ENCODE measurements at places on chromosomes 16 and 17.

- no peak for DNase-seq
These were observed 2.4 kb upstream of the B9D1 start for GRCh38 chr17:19364699-19365498.

DNA sequence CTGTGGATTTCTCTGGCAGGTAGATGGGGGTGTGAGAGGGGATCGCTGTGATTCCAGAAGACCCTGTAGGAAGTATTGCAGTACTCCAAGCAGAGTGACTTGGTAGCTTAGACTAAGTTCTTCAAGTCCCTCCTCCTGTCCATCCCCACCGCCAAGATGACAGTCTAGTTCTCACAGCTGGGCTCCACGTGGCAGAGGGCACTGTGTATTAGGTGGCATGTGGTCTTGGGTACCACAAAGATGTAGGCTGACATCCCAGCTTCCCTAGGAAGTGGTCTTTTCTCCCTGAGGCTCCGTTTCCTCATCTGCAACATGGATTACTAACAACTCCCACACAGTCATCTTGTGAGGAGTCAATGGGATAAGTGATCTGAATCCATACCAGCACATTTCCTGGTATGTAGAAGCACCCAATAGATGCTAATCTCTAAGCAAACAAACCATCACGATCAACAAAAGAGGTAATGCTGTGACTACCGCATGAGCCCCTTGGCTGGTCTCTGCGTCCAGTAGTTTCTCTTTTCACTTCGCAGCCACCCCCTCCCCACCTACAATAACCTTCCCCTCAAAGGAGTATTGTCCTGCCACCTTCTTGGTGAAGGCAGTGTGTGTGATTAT is 349.1 kb upstream of the EEF2KMT start:
- no peak for DNase-seq

- no peak for DNase-seq
These were observed 1.2 kb upstream of the BLTP2 start for GRCh38 chr17:28646039-28646754.

DNA sequence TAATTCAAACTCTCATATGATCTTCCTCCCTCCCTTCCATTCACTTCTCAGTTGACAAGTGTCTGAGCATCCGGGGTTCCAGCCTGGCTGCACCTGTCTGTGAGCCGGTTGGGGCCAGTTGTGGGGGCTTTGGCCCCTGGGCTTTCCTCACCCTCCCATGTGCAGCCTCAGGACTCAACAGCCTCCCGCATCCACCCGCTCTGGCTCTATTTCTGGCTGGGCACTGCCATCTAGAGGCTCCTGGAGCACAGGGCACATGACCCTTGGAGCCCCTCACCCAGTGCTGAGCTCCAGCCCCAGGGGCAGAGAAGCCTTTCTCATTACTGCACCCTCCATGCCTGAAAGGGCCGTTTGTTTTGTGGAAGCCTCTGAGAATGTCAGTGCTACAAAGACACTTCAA is 43.3 kb downstream of the HAPSTR1 start:
- peak; percentile 55 for DNase-seq

- DNase-seq: no peak
These were observed 228.5 kb downstream of the CCDC182 start for GRCh38 chr17:57516290-57517230.

GRCh38 chr16:425740-426114 is 278 bp downstream of the RAB11FIP3 start:
- DNase-seq: no peak

DNA sequence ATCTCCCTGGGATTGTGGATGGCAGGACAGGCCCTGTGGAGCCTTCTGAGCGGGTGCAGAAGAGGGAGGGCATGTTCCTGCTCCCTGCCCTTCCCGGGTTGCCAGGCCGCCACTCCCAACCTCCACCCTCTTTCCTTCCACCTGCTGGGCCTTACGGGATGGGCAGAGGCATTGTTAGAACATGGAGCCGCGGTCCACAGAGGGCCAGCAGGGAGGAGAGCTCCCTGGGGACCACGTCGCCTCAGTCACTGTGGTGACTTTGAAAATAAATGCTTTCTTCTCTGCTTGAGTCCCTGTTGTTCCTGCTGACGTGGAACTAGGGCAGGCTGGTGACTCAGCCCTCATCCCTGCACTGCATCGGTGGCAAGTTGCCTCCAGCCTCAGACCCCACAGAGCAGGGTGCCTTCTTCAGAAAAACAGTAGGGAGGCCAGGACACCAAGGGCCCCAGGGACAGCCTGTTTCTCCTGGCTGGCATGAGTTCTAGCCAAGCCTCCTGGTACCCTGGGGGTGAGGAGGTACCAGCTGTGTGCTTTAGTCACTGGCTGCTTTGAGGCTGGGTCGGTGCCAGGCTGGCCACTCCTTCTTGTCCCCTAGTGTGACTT is 224.9 kb downstream of the SEC14L1 start:
- DNase-seq: no peak

DNA sequence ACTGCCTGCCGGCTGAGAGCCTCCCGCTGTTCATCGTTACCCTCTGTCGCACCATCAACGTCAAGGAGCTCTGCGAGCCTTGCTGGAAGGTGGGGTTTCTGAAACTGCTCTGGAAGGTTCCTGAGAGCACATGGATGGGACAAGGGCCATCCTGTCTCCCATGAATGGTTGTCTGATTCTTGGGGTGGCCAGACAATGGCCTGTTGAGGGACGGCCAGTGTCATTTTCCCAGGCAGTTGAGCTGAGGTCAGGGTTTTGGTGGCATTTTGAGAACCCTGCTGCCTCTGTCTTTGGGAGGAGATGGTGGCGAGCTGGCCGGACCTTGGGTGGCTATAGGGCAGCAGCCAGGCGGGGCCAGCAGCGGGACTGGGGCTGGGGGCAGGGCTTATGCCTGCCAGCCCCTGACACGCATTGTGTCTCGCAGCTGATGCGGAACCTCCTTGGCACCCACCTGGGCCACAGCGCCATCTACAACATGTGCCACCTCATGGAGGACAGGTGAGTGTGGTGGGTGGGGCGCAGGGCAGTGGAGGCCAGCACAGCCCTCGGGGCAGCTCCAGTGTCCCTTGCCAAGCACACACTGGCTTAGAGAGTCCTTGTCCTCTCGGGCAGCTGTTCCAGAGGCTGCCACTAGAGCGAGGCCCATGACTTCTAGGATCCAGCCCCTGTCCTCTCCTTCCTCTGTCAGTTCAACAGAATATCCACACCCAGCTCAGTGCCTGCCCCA is 9.1 kb downstream of the TSC2 start:
- DNase-seq: no peak

DNA sequence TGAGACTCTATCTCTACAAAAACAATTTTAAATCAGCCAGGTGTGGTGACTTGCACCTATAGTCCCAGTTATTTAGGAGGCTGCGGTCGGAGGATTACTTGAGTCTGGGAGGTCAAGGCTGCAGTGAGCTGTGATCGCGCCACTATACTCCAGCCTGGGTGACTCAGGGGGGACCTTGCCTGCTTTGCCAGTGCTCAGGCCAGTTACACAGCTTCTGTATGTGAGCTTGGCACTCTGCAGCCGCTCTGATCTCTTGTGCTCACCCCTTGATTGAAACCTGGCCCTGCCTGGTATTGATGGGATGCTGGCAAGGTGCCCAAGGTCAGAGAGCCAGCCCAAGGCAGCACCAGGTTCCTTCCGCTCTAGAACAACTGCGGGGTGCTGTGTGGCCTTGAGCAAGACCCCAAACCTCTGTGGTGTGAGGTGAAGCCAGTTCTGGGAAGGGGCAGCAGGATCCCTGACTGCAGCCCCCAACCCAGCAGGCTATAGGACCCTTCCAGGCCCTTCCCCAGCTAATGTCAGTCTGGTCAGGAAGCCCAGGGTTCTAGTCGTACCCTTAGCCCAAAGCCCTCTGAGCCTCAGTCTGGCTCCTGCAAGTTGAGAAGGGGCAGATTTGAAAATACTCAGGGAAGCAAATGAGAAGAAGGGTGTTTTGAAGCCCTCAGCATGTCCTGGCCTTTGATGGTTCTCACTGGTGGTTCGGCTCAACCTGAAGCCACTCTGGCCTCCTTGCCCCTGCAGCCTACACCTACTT is 18.9 kb downstream of the MMP15 start:
- DNase-seq: no peak

- no peak for DNase-seq
These were observed 68.6 kb downstream of the SMPD3 start for GRCh38 chr16:68379472-68380347.

DNA sequence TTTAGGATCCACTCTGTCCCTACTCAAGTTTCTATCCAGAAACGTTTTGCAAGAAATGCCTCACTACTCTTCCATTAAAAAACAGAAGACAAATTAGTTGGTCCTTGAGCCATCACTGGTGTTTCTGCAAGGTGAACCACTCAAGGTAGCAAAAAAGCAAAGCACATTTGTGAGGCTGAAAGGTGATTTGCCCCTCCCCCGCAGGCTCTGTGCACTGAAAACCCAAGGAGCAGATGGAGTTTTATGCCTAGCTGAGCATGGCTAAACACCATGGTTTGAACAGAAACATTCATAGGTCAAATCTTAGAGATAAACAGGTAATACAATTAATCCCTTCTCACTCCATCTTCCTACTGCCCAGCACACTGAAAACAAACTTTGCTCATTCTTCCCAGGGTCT is 538.2 kb upstream of the CDH5 start:
- DNase-seq: no peak
